Lower lobe of right lung (tissue), 2 donors: ENCODE measurements at places on chromosomes 5 and 9. TPM values are rescaled to one million over a fixed set of nuclear protein-coding genes. Genes with fewer than 3 reads are reported as not detected.
A peak's percentile ranks its signal among the peaks of the same experiment; 100 is the strongest.

DNA sequence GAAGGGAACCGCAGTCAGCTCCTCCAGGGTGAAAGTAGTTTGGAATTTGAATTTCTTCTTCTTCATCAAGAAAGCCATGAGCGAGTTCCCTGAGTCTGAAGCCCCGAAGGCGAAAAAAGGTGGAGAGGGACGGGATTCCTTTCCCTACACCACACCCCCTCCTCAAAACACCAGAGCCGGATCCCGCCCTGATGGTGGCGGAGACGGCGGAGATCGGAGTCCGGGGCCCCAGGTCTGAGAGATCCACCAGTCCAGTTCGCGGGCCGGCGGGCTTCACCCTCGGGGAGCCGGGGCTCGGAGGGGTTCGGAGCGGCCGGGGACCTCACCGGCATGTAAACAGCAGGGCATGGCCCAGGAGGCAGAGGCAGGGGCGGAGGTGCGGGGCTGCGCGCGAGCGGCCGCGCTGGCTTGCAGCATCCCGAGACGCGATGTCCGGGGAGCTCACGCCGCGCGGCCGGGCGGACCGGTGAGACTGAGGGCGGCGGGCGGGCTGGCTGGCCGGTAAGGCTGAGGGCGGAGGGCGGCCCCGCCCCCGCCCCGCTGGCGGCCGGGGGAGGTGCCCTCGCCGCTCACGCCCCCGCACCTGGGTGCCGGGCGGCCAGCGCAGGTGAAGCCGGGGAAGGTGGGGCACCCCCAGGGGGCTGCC is 606 bp downstream of the EEIG1 start:
- peak; percentile 67 for DNase-seq

DMGDH gene
- 1.3 TPM for total RNA-seq

PFN3 gene
- not detected for total RNA-seq

TRUB2 gene
- 18.1 TPM for total RNA-seq

GRCh38 chr9:130990306-130990977 is 18.5 kb upstream of the LAMC3 start:
- no peak for DNase-seq

GRCh38 chr5:181167814-181168488 is 20.6 kb downstream of the OR2V2 start:
- no peak for DNase-seq

- no peak for DNase-seq
Observed at GRCh38 chr5:28117691-28118090, 1079.3 kb upstream of the CDH9 start.

DNA sequence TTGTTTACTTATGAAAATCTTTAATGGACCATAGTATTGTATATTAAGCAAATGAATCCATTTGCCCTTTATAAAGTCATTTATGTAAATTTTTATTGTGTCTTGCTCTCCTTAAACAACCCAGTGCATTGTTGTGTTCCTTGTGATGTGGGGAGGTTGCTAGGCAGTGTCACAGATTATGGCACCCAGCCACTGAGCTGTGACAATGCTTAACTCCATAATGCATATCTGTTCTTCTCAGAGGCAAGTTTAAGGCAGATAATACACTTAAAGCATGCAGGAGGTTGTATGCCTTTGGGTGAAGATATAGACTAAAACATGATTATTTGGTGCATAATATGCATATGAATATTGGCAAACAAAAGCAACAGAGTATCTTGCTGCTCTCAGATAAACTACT is 269.6 kb upstream of the RIOK2 start:
- no peak for DNase-seq

RETREG1 gene
- 20.6 TPM for total RNA-seq

GRCh38 chr9:1120500-1121165 is 70.5 kb downstream of the DMRT2 start:
- no peak for DNase-seq

DNA sequence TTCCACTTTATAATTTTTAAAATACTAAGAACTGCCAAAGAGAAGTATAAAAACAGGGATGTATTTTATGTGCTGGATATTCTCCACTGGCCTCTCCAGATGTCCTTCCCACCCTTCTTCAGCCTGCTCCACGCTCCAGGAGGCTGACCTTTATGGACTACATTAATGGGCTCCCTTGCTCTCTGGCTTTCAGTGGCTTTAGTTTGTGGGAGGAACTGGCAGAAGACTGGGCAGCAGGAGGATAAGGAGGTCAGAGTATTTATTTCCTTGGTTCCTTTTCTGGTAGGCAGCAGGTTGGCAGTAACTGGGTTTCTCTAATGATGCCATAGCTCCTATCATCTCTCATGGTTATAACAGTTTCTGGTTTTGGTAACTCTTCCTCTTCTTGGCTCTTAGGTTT is 133.9 kb downstream of the PAM start:
- DNase-seq = no peak

CYSRT1 gene
- total RNA-seq = 0.59 TPM

- no peak for DNase-seq
Observed at GRCh38 chr9:107275530-107275929, 7.5 kb upstream of the RAD23B start.

DNA sequence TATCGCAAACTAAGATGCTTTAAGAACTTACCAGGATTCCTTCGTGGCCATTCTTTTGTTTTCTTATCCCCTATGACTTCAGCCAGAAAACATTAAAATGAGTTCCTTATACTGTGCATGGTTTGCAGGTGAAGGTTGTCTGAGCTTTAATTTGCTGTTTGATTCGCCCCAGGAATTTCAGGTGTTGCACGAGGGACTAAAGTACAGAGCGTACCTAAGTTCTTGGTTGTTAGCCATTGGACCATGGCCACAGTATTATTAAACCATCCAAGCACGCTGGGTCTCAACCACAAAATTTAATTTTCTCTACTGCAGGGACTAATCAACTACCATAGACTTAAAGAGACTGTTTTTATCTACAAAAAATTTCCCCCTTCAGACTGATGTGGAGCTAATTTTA is 208.4 kb upstream of the MPDZ start:
- DNase-seq = no peak

DNA sequence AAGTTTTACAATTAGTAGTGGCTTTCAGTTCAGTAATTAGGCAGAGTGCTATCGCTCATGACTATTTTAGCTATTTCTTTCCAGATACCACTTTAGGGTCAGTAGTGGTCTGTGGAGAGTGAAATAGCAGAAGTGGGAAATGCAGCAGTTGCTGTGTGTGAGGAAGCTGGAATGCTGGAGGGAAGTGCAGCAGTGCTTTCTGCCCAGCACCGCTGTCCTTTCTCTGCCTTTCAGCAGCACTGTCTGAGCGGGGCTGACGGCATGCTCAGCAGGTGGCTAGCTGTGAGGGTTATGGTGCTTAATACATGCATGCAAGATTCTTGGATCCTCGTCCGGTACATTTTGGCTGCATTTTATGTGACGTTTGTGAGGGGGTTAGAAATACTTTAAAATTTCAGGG is 213.9 kb downstream of the PBX3 start:
- DNase-seq = no peak

C5orf58 gene
- not detected for total RNA-seq

GRCh38 chr5:83084336-83084735 is 7.0 kb downstream of the XRCC4 start:
- no peak for DNase-seq

DNA sequence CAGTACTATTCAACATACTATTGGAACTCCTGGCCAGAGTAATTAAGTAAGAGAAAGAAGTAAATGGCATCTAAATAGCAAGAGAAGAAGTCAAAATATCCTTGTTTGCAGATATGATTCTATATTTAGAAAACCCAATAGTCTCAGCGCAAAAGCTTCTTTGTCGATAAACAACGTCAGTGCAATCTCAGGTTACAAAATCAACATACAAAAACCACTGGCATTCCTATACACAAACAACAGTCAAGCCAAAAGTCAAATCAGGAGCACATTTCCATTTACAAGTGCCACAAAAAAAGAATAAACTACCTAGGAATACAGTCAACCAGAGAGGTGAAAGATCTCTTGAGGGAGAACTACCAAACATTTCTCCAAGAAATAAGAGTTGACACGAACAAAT is 1901.9 kb upstream of the ACO1 start:
- no peak for DNase-seq

PCDHGB2 gene
- total RNA-seq = 3.7 TPM

DNA sequence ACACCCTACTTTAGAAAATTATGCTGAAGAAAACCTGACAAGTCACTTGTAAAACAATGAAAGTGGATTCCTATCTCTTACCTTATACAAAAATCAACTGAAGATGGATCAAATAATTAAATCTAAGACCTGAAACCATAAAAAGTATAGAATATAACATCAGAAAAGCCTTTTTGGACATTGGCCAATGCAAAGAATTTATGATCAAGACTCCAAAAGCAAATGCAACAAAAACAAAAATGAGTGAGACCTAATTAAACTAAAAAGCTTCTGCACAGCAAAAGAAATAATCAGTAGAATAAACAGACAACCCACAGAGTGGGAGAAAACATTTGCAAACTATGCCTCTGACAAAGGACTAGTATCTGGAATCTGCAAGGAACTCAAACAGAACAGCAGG is 303.0 kb upstream of the CDH9 start:
- no peak for DNase-seq

DNA sequence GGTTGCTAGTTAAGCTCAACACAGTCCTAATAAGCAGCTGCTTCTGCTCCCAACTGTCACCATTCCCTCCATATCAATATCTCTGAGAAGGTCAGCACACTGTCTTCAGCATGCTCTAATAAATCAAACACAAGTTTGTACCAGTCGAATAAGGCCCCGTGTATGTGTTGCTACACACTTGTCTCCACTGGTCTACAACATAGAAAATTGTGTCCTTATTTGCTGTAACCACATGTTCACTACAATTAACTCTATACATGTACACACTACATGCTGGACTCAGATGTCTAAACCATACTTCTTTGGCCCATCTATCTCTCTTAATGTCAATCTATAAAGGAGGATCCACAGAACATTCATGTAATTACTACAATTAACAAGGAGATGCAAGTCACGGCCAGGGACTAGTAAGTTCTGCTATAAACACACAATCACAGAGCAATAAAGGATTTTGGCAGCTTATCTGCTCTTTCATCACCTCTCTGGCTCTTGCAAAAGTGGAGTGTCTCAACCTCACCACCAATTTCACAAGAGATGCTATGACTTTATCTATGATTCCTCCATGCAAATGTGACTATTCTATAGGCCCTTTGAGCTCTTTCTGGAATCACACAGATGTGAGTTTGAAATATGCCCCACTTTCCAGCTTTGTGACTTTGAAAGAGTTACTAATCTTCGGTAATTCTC is 143.9 kb downstream of the SEMA5A start:
- no peak for DNase-seq

- no peak for DNase-seq
Observed at GRCh38 chr5:91332267-91333045, 50.7 kb downstream of the ARRDC3 start.

- no peak for DNase-seq
Observed at GRCh38 chr5:76546497-76547102, 76.6 kb downstream of the F2RL2 start.

- no peak for DNase-seq
Observed at GRCh38 chr5:156128026-156128425, 198.9 kb upstream of the SGCD start.

MCC gene
- 20.6 TPM for total RNA-seq

GRCh38 chr5:78364005-78364404 is 3.6 kb downstream of the SCAMP1 start:
- DNase-seq = no peak

- DNase-seq = no peak
Observed at GRCh38 chr5:74517700-74518099, 122.8 kb downstream of the ENC1 start.

OBP2B gene
- total RNA-seq = not detected

DNA sequence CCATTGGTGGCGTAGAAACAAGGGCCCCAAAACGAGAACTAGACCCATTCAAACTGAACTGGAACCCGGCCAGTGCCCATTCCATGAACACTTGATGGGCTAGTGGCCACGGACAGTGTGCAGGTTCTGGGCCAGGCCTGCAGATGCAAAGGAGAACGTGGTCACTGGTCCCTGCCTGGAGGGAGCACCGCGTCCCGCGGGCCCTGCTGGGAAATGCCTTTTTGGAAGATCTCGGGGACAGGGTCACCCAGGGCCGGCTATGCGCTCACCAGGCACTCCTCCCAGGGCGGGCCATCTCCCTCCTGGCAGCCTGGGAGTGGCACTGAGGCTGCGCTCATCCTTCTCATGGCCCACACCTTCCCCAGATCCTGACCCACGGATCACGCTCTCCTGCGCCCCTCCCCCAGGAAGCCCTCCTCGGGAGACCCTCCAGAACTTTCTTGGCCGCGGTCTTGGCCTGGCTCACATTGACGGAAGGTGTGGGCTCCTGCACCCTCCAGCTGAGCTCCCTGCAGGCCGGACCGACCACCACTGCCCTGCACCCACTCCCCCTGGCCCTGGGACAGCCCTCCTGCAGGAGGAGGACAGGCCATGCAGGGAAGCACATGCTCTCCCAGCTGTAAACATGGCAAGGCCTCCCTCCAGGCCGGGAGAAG is 2.8 kb upstream of the DIPK1B start:
- DNase-seq = no peak

GRCh38 chr5:52859628-52860027 is 71.9 kb downstream of the ITGA1 start:
- no peak for DNase-seq

WDR38 gene
- 6.6 TPM for total RNA-seq

DNA sequence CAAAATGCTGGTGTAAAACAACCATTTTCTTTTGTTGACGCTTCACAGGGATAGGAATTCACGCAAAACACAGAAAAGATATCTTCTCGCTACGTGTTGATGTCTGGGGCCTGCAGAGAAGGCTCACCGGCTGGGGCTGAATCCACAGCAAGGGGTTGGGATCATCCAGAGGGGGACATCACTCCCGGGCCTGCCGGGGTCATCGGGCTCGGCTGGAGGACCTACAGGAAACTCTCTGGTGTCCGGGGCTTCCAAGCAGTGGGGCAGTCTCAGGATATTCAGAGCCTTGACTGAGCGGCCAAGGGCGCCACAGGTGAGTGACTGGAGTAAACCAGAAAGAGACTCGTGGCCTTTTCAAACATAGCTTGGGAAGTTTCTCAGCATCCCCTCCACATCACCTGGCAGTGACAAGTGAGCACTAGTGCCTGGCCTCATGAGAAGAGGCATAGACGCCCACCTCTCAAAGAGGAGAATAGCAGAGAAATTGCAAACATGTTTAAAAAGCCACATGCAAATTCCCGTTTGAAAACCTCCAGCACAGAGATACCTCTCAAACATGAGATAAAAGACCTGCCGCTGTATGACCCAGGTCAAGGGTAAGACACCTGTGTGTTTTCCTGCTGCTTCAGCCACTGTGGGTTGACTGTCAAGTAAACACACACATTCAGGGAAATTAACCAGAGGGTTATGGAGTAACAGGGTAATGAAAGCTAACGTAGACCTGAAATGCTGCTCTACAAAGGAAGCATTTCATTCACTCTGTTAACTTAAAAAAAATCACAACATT is 50.8 kb upstream of the SIMC1 start:
- no peak for DNase-seq

GRCh38 chr9:93139365-93140182 is 5.5 kb upstream of the NINJ1 start:
- DNase-seq = no peak
